ENCODE measurements at places on chromosomes 5 and 9.

DNA sequence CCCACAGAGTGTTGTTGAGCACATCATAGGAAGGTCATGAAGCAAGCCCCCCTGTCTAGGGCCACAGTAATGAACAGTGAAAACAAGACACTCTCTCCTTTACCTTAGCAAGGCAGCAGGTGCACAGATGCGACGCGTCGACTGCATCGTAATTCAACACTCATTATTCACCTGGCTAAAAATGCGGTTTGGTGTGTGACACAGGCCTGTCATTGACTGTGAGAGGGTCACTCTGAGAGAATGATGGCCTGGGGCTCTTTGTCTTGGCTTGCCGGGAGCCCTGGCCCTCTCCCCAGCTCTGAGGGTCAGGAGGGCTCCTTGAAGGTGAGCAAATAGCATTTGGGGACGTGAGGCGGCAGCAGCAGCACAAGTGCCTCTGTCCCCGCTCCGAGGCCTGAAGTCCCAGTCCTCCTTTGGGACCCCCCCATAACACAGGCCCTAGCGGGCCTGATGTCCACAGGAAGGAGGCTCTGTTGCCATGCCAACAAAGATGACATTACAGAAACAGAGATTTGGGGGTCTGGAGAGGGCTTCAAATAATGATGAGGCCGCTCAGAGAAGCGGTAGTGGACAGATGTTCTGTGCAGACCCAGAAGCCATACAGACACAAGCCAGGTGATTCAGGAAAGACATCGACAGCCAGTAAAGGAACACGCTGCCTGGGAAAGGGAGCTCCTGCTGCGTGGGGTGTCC, 46.7 kb downstream of the SHB start:
- peak; percentile 40 for DNase-seq

DNA sequence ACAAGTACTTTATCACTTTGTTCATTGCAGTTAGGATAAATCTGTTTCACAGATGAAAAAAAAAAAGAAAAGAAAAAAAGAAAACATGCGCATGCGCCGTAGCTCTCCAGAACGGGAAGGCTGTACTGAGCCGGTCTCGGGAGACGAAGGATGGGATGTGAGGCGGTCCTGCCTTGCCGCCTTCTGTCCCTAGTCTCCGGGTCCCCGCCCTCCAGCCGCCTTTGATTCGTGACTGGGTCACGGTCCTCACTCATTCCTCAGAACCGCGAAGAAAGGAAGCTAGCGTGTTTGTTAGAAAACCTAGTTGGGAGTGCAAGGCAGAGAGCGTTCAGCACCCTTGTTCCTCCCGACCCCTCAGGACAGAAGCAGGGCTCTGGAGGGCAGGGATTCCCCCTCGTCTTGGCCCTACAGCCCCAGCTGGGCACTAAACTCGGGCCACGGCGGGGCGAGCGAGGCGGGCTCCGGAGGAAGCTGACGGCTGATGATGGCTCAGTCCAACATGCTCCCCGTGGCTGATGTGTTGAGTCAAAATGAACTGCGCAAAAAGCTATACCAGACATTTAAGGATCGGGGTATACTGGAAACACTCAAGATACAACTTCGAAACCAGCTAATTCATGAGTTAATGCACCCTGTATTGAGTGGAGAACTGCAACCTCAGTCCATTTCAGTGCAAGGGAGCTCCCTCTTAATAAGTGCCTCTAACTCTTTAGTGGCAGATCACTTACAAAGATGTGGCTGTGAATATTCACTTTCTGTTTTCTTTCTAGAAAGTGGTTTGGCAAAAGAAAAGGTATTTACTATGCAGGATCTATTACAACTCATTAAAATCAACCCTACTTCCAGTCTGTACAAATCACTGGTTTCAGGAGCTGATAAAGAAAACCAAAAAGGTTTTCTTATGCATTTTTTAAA, 40.0 kb downstream of the CPLANE1 start:
- DNase-seq: no peak

- DNase-seq: no peak
These were observed 152.5 kb downstream of the ZNF608 start for GRCh38 chr5:124593952-124594351.

DNA sequence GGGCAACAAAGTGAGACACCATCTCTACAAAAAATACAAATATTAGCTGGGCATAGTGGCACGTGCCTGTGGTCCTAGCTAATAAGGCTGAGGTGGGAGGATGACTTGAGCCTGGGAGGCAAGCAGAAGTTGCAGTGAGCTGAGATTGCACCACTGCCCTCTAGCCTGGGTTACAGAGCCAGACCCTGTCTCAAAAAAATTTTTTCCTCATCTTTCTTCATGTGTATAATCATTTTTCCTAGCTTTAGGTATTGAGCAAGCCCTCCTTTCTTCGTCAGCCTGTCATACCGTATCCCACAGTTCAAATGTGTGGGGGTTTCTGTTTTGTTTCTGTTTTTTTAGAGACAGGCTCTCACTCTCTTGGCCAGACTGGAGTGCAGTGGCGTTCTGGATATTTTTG, 41.3 kb downstream of the EHMT1 start:
- no peak for DNase-seq

GRCh38 chr5:78610636-78611035, 37.9 kb downstream of the LHFPL2 start:
- DNase-seq: no peak

GRCh38 chr9:108666240-108666784, 189.5 kb downstream of the ACTL7B start:
- DNase-seq: no peak

DNA sequence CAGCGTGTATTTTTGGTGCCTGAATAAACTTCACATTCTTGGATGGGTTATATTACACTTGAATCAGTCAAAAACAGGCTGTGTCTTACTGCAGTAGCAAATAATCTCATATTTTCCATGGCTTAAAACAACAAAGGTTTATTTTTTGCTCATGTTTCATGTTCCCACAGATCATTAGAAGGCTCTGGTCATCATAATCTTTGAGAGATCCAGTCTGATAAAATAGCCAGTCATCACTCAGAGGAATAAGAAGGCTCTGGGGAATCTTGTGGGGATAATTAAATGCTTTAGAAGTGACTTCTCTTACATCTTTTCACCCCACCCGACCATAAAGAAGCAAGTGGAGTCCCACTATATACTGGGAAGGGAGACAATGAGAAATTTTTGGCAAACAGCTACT, 417.7 kb downstream of the PSAT1 start:
- no peak for DNase-seq

GRCh38 chr9:120839146-120839545, 3.6 kb downstream of the PSMD5 start:
- no peak for DNase-seq

DNA sequence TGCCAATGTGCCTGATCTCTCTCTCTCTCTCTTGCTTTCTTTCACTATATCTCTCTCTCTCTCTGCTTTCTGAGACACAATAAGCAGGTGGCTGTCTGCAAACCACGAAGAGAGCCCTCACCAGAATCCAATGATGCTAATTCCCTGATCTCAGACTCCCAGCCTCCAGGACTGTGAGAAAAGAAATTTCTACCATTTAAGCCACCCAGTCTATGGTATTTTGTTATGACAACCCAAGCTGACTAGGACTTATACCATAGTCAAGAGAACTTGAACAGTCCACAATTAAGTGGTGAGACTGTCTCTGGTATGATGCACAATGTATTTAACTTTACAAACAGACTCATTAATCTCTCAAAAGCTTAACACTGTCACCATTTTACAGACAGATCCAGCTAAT, 67.0 kb downstream of the NFIB start:
- no peak for DNase-seq

- no peak for DNase-seq
These were observed 16.9 kb downstream of the COL5A1 start for GRCh38 chr9:134658378-134658955.

- DNase-seq: no peak
These were observed 84.5 kb downstream of the HAPLN1 start for GRCh38 chr5:83636156-83636555.

DNA sequence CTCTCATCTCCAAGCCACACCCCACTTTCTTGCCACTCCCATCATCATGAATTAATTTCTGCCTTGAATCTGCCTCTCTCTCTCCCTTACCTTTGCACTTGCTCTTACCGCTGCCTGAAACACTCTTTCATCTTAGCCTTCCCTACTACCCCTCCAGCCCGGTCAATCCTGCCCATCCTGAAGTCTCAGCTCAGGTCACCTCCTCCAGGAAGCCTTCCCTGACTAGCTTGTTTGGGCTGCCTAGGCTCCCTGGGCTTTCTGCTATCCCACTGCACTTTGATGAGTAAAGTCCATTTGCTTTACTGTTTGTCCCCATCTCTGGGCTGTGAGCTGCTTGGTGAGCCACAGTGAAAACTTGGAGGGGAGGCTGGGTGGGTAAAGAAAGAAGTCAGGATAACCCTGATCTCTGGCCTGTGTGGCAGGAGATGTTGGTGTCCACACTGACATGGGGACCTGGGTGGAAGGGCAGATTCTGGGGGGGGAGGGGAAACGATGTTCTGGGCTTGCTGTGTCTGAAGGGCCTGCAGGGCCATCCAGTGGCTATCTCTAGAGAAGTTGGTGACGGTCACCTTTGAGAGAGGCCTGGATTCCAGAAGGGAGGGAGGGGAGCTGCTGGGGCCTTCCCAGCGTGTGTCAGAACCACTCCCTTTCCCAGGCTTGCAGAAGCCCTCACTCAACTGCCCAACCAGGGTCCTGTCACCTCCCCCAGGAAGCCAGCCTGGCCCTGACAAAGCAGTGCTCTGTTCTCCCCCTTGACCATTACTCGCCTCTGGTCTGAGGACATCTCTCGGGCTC, 75.0 kb upstream of the DAB2IP start:
- no peak for DNase-seq

DNA sequence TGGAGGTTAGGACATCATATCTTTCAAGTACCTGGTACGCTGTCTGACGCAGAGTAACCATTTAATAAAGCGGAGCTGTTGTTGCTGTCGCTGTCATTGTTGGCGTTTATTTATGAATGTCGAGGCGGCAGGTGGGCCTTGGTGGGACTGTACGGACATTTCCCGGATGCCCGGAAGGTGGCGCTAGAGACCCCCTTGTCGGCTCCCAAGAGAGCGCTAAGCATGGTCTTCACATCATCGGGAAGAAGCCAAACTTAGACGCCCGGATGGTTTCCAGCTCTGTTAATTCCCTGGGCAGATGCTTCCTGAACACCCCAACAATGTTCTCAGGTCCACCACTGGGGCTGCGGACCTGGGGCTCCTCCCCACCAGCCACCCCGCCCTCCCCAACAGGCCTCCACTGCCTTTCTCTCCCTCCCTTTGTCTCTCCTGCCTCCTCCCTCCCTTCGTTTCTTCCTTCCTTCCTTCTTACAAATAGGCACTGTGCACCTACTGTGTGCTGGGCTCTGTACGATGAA, 54.1 kb downstream of the DUSP1 start:
- peak; percentile 61 for DNase-seq

GRCh38 chr5:56858777-56859442, 43.6 kb downstream of the MAP3K1 start:
- no peak for DNase-seq

All from NCI-H2029 (cell line).